ENCODE measurements at places on chromosomes 16 and 17.

- DNase-seq = no peak
These were observed 373.7 kb downstream of the SNX29 start for GRCh38 chr16:12349936-12350850.

- no peak for DNase-seq
These were observed 82.0 kb upstream of the PLCG2 start for GRCh38 chr16:81696961-81697615.

DNA sequence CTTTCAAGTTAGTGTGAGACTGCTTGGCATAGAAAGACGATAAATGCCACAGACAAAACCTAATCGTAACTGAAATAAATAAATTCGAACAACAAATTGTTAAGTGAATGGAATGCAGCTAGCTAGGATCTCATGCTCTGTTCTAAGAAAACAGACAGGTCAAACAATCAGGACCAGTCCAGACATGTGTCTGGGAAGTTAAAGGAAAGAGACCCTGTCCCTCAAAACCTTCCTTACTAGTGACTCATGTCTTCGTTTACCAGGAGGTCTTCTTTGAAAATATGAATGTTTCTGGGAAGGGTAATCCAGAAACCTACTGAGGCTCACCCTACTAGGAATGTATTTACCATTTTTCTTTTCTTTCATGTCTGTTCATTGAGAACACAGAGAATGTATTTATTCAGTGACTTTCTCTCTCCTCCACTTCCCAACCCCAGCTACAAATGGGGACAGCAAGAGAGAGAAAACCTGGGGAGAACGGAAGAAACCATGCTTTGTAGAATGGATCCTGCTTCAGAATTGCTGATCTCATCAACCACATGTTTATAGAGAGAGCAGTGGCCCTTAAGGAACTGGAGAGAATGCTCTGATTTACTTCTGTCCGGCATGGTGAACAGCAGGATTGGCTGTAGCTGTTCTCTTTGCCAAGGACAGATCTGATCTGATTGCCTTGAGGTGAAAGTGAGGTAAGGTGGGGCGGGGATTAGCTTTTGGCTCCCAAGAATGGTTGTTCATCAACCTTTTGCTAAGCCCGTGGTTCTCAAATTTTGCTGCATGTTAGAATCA is 39.4 kb upstream of the DHX8 start:
- no peak for DNase-seq

DNA sequence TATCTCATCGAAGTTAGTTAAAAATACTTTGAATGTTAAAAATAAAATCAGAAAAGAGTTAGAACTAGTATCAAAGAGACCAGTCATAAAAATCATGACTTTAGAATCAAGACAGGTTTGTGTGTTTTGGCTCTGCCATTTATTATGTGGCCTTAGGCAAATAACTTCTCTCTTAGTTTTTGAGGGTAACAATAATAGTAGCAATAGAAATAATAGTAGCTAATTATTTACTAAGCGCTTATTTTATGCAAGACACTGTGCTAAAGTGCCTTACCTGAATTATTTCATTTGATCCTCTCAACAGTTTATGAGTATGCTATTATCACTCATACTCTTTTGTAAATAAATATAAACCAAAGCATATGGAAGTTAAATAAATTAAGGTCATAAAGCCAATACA is 77.0 kb downstream of the SMURF2 start:
- DNase-seq = no peak

DNA sequence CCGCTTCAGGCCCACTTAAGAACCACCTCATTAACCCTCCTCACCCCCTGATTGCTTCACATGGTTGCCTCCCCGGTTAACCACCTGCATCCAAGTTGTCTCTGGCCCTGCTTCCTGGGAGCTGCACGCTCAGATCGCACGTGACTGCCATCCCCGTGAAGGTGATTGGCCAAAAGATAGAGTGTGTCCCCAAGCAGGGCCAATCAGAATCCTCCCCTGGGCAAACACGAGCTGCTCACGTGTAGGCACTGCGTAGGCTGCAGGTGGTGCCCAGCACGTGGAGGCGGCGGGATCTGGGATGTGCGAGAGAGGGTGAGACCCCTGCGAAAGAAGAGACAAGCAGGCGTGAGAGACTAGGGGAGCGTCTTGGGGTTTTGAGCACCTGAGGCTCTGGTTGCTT is 111.8 kb upstream of the CRHR1 start:
- DNase-seq = no peak

GRCh38 chr17:72677714-72678390 is 414.6 kb downstream of the SLC39A11 start:
- no peak for DNase-seq

GRCh38 chr16:52618753-52619497 is 72.0 kb upstream of the TOX3 start:
- DNase-seq = no peak

GRCh38 chr17:6940186-6940649 is 55.6 kb upstream of the ALOX12 start:
- DNase-seq = no peak

- no peak for DNase-seq
These were observed 452.7 kb downstream of the WWOX start for GRCh38 chr16:78552106-78552675.

DNA sequence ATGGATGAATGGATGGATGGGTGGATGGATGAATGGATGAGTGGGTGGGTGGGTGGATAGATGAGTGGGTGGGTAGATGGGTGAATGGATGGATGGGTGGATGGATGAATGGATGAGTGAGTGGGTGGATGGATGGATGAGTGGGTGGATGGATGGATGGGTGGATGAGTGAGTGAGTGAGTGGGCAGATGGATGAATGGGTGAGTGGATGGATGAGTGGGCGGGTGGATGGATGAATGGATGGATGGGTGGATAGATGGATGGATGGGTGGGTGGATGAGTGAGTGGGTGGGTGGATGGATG is 6.4 kb upstream of the KATNB1 start:
- DNase-seq = no peak

GRCh38 chr16:81608523-81609209 is 164.1 kb downstream of the CMIP start:
- DNase-seq = no peak

DNA sequence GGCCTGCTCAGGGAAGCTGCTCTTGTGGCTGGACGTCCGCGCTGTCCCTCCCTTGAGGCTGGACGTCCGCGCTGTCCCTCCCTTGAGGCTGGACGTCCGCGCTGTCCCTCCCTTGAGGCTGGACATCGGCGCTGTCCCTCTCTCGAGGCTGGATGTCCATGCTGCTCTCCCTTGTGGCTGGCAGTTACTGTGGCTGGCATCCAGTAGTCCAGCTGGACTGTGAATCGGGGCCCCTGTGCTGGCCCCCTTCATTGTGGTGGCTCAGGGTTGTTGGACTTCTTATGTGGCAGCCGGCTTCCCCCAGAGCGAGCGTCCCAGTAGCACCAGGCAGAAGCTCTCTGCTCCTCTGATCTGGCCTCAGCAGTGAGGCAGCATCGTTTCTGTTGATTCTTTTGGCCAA is 141.5 kb downstream of the IRF8 start:
- no peak for DNase-seq

DNA sequence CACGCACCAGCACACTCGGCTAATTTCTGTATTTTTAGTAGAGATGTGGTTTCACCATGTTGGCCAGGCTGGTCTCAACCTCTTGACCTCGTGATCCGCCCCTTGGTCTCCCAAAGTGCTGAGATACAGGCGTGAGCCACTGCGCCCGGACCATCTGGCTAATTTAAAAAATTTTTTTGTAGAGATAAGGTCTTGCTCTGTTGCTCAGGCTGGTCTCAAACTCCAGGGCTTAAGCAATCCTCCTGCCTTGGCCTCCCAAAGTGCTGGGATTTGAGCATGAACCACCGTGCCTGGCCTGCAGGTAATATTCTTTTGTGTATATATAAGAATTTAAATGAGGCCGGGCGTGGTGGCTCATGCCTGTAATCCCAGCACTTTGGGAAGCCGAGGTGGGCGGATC is 115.0 kb downstream of the RPTOR start:
- no peak for DNase-seq
